ENCODE measurements at places on chromosomes 3 and 15. TPM values are rescaled to one million over a fixed set of nuclear protein-coding genes. Genes with fewer than 3 reads are reported as not detected.

The POLQ gene
- total RNA-seq: 14.5 TPM

The PLSCR5 gene
- total RNA-seq: not detected

The ATXN7 gene
- total RNA-seq: 16.7 TPM

The RARB gene
- not detected for total RNA-seq

The COL7A1 gene
- 1.9 TPM for total RNA-seq

- no peak for DNase-seq
Observed at GRCh38 chr3:42601896-42602581, 1.6 kb downstream of the NKTR start.

DNA sequence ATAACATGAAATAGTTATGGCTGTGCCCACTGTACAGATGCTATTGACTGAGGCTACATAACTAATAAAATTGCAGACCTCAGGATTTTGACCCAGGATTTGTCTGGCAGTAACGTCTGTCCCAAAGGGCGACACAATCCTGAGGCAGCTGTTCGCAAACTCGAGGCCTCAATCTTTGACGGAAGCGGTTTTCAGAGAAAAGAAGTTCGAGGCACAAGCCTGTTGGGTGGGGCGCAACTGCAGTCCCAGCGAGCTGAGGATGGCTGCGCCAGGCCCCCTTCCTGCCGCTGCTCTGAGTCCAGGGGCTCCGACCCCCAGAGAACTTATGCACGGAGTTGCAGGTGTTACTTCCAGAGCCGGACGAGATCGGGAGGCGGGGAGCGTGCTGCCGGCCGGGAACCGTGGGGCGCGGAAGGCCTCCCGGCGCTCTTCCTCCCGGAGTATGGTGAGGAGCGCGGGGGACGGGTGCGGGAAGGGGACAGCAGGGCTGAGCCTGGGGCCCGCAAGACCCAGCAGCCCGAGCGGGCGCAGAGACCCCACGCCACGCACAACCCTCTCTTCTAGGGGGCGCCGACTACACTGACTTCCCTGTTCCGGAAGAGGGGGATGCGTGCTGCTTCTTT, at the start of gene PARP15:
PARP15 (plus strand) TSS at position 242 of the 623 bp plus-strand sequence; CDS start at position 260, 18 bp downstream.
- no peak for DNase-seq

DNA sequence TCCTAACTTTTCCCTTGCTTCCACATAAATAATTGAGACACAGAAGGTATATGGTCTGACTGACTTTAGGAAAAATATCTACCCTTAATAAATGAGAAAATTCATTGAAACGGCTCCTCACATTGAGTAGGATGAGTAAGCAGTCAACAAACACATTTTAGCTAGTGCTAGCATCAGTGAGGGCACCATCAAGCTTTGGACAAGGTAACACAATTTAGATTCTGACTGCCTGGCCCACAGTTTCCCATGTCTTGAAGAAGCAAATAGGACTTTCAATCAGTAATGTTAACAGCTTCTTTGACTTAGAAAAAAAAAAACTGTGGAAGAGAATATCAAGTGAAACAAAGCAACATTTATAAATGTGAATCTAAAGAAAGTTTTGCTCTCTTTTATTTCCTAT, 70.1 kb upstream of the MBNL1 start:
- DNase-seq: no peak

DNA sequence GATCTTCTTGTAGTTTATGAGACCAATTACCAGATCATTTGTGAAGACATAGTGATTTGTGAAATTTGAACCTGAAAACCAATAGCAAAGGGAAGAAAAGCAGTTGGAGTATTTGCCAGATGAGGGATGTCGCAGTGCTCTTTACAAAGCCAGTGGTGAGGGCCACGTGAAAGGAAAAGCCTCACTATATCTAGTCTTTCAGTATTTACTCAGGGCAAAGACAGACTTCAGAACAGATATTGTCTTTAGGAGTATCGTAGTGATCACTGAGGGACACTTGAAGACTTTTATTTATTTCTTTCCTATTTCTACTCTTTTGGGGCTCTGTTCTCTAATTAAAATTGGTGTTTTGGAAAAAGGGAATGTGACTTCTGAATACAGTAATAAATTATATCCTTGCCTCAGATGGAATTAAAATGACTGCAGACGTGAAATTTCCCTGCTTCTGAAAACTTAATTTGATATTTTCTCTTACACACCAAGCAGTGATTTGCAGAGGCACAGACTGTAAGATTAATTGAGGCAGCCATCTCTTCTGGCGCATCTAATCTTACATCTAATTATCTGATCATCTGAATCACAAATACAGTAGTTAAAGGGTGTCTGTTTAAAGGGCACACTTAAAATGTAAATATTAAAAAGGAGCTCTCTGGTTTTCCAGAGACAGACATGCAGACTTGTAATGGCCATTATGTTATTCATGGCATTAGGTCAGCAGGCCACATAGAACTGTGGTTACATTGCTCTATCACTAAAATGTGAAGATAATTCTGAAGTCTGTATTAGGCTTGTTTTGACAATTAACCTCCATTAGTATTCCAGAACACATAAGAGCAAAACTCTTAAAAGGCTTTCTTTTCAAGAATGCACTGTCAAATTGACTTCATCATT, 193.0 kb upstream of the GOLIM4 start:
- DNase-seq: no peak

GRCh38 chr3:4222574-4223175, 80.5 kb upstream of the SETMAR start:
- DNase-seq: no peak

DNA sequence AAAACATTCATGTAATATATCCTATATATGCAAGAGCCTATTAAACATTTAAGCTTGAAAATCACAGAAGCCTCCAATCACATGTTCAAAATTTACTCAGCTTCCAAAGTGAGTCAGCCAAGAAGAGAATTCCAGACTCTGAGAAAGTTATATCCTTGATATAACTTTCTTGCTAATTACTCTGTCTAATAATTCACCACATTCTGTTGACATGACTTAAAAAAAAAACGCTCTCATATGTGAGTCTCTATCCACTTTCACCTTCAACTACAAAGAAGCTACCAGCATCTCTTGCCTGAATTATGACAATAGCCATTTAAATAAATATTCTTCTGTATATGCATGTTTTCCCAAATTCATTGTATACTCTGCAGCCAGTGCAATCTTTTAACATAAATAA, 1116.3 kb upstream of the CADM2 start:
- DNase-seq: no peak

DNA sequence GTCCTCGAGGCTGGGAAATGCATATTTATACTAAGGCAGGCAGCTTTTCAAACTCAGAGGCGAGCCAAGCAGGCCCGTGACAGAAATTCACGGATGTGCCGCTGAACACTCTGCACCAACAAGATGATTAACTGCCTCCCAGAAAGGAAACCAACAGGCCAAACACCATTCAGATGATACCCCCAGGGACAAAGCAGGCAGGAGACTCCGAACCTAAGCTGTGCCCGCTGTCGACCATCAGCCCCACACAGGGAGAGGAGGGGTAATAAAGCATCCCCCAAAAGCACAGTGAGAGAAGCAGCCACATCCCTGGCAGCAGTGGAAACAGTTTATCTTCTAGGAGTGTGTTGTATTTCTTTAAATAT, 31.8 kb downstream of the ADAMTS17 start:
- no peak for DNase-seq

DNA sequence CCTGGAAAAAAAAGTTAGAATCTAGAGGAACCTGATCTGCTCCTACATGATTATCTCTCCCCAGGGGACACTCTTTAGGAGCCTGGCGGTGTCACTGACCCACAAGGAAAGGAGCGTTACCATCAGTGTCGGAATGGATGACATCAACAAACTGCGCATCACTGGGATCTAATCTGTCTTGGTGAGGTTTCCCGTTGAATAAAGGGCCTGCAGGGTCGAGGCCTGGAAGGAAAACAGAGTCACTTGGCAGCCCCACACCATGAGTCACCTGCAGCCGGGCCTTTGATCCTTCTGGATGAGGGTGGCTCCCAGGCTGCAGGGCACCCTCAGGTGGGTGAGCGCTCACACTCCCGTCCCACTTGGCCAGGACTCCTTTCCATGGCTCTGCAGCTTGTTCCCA, 25.0 kb downstream of the LIPH start:
- no peak for DNase-seq

DNA sequence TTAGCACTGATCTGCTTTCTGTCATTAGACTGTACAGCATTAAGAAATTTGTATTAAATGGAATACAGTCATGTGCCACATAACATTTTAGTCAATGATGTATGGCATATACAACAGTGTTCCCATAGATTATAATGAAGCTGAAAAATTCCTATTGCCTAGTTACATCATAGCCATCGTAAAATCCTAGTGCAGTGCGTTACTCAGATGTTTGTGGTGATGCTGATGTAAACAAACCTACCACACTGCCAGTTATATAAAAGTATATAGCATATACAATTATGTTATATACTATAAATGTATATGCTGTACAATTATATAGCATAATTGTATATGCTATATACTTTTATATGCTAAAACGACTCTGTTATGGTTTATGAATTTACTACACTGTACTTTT, 41.7 kb downstream of the APH1B start:
- no peak for DNase-seq

DNA sequence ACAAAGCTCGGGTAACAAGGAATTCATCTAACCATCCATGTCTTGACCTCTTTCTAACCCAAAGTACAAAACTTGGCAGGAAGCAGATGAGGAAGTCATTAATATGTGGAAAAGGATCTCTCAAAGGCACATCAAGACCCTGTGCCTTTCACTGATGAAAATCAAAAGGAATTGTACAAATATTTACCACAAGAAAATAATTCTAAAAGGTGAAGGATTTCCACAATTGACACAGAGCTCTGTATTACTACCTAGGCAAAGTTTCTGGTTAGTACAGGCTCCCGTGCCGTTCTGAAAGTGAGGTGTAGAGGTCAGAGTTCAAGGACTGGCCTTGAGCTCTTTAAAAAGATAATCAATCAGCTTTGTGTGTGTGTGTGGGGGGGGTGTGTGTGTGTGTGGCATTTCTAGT, 239.7 kb upstream of the ICE2 start:
- no peak for DNase-seq

GRCh38 chr15:34065941-34066340, 26.9 kb upstream of the AVEN start:
- DNase-seq: no peak

GRCh38 chr3:130773366-130773765, 26.7 kb upstream of the PIK3R4 start:
- no peak for DNase-seq

- no peak for DNase-seq
Observed at GRCh38 chr15:77019521-77020331, 24.8 kb downstream of the PSTPIP1 start.

- DNase-seq: no peak
Observed at GRCh38 chr15:51841406-51842040, 12.1 kb downstream of the TMOD3 start.

DNA sequence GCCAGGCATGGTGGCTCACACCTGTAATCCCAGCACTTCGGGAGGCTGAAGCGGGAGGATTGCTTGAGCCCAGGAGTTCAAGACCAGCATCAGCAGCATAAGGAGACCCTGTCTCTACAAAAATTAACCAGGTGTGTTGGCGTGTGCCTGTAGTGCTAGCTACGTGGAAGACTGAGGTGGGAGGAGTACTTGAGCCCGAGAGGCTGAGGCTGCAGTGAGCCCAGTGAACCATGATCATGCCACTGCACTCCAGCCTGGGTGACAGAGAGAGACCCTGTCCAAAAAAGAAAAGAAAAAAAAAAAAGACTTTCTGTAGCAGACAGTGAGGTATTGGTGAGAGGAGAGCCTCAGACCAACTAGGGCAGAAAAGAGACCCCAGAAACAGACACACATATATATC, 263.8 kb downstream of the XXYLT1 start:
- DNase-seq: no peak

DNA sequence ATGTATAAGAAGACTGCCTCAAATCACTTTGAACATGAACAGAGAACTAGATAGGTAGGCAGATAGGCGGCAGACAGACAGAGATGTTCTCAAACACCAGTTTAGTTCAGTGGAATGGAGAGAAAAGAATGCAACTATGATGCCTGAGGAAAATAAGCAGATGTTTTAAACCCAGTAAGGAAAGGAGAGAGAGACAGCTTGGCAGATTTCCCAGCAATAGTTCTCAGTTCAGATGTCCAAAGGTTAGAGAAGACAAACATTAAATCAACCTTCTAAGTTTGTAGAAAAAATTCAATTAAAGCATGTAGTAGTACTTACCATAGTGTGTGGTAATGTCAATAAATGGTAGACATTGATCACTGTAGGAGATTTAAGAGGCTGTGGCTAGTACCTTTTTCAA, 209.6 kb upstream of the PFN2 start:
- DNase-seq: no peak

DNA sequence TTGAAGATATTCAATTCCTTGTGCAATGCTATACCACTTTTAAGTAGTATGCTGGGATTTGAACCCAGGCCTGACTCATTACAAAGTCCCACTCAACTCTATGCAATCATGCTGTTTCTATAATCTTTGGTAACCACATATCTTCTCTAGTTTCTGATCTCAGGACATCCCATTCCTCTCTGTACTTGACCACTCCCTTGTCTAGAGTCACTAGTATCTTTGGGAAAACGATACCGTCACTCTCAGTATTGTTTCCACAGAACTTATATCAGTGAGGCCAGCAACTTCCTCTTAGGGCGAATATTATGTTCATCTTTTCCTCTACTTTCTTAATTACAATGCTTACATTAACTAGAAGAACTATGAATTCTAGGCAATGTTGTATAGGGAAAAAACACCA, 137.3 kb upstream of the TSPAN3 start:
- DNase-seq: no peak

DNA sequence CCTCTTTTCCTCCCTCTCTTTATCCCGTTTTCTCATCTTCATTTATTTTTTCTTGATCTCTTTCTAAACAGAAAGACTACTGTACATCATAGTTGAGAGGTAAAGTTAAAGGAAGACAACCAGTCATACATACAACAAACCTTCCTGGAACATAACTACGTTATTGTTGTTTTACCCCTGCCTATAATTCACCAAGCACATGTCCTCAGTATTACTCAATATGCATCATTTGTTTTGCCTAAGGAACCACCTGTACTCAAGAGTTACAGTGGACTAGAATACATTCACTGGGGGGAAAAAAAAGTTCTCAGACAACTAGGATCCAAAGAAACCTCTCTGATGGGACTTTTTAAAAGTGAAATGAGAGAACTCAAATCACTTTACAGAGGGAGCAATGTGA, 344.7 kb upstream of the RBMS3 start:
- no peak for DNase-seq

DNA sequence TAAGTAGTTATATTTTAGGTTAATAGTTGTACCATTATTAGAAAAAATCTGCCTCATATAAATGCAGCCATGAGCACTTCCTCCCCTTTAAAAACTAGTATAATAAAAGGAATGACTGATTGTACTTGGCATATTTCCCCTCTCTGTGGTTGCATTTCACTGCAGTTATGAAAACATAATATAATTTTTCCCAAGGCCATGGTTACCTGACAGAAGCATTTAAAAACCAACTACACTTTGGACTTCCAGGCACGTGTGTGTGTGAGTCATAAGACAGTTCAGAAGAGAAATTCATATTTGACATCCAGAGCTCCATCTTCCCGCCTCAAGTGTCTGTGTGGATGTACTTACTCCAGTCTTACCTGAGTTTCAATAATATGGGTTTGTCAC, 828.2 kb upstream of the CFAP20DC start:
- DNase-seq: no peak

- DNase-seq: no peak
Observed at GRCh38 chr15:101068961-101069653, 149.9 kb downstream of the LRRK1 start.
